ENCODE measurements at places on chromosomes 4 and X. TPM values are rescaled to one million over a fixed set of nuclear protein-coding genes. Genes with fewer than 3 reads are reported as not detected.

Gene USP26
- not detected for total RNA-seq

Gene GEMIN8
- 7.3 TPM for total RNA-seq

Gene P2RY8
- not detected for total RNA-seq

GRCh38 chrX:38768079-38768478 lies 33.2 kb upstream of the MID1IP1 start:
- peak; percentile 64 for DNase-seq

DNA sequence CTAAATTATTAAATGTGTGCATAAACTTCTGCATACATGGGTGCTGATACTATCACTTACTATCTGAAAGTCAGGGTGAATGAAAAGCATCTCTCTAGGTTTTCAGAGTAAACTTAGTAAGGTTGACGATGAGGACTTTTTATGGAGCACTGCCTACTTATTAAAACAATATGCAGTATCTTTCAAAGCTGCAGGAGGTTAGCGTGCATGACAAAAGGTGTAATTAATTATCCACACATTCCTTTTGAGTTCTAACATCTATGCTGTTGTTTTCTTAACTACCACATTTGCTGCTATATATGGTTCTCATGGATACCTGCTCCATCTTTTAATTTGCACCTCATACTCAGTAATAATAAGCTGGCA lies 256.2 kb downstream of the FSTL5 start:
- no peak for DNase-seq

DNA sequence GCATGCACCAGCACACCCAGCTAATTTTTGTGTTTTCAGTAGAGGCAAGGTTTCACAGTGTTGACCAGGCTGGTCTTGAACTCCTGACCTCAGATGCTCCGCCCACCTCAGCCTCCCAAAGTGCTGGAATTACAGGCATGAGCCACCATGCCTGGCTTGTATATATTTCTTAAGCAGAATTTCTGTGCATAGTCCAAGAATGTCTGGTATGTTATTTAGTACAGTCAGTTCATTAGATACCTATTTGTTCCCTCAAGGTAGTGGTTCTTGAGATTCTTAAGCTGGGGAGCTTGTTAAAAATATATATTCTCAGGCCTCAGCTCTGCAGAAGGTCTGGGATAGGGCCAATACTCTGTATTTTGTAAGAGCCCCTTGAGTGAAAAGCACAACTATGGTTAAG lies 4.6 kb upstream of the SERTM2 start:
- no peak for DNase-seq

DNA sequence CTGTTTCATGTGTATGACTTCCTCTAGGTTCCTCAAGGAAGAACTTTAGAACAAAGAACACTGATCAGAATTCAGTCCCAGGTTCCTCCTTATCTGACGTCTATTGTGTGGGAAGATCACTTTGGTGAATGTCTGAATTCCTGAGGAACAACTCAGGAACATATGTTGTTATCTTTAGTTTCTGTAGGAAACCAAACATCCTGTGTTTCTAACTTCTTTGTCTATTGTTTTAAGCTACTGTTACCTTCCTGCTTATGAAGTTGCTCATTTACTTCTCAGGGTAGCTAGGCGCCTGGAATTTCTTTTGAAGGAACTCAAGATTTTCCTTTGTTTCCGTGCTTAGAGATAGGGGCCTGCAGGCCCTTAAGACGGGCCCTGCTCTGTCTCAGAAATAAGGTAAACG lies 46.2 kb downstream of the MAGEB5 start:
- peak; percentile 14 for DNase-seq

GRCh38 chrX:127037159-127037558 lies 217.6 kb downstream of the PRR32 start:
- DNase-seq: no peak

DNA sequence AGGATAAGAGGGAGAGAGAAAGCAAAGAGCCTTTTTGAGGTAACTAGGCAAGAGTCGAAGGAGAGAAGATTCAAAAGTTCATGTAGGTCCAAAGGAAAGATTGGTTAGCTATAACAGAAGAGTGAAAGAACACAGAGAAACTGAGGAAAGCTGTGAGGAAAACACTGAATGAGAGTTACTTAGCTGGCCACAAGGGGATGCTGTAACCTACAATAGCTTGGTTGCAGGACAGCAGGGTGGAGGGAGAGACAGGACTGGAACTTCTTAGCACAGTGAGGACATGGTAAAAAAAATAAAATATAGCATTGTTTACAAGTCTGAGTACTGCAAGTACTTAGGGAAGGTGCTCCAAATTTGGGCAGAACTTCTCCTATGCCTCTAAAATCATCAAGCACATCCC lies 48.3 kb downstream of the RAI2 start:
- DNase-seq: peak; percentile 49

GRCh38 chr4:79585834-79586233 lies 177.8 kb upstream of the GK2 start:
- no peak for DNase-seq

Measured in fibroblast of the aortic adventitia (primary cell).